CD4-positive, alpha-beta T cell treated with Interleukin-1 beta for 1 hour (primary cell): ENCODE measurements at places on chromosomes 6 and 20.

DNA sequence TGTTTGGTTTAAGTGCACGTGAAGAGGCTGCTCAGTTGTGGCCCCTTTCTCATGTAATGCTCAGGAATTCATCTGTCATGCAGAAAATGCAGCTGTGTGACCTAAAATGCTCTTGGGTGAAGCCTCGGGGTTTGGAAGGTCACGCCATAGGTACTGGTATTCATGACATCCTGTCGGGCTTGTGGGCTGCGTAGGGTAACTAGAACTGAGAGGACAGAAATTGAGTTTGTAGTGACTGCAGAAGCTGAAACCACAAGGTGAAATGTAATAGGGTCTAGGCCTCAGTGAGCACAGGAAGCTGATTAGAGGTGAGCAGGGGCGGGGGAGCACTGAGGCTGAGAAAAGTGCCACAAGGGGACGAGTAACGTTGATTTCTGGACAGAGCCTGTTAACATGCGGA is 128.8 kb downstream of the SOBP start:
- DNase-seq, result peak; percentile 46

DNA sequence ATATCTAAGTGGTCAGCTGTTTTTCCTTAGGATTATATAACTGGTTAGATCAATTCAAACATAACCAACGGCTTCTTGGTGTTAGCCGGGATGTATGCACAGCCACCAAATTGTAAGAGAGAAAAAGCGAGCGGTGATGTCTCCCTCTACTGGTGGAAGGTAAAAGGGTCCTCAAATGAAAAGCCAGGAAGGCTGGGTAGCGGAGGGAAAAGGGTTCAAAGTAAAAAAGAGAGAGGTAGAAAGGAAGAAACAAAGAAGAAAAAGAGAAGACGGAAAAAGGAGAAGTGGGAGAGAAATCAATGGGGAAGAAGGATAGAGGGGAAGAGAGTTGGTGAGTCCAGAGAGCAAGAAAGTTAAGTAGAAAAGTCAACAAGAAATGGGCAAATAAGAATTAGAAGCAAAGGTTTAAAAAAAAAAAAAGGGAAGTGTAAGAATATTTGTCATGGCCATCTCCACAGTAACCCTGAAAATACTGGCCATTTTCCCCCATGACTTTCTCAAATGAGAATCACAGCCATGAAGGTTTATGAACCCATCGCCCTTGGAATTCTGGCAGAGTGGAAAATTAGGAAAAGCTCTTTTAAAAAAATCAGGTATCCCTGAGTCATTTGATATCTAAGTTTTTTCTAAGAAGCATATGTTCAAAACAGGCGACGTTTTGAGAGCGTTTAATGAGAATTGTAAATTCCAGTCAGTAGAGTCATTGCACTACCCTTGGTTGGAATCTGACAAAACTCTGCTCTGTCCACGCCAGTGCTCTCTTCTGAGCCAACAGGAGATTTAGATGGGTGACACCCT is 155.6 kb upstream of the SNX9 start:
- peak; percentile 42 for DNase-seq

DNA sequence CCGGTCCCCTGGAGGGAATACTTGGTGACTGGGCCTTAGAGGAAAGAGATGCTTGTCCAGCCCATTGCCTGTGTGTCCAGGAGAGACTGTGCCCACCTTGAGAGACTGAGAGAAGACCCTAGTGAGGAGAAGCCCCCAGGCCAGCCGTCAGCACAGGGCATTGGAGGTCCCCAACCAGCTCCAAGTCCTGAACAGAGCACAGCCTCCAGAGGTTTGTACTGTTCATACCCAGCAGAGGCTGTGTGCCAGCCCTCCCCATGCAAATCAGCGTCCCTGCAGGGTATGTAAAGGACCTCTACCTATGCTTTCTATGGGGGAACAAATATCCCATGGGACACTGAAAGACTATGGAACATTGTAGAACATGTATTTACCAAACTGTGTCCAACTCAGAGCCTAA is 8.4 kb downstream of the HLA-E start:
- no peak for DNase-seq

- no peak for DNase-seq
Observed at GRCh38 chr6:6221787-6222535, 98.5 kb downstream of the F13A1 start.

- no peak for DNase-seq
Observed at GRCh38 chr6:122052346-122052900, 347.0 kb upstream of the HSF2 start.

GRCh38 chr20:44204156-44204831 is 6.3 kb downstream of the OSER1 start:
- DNase-seq, result no peak

GRCh38 chr6:104828478-104828877 is 31.2 kb downstream of the HACE1 start:
- no peak for DNase-seq
